Stimulated activated CD8-positive, alpha-beta memory T cell treated with anti-CD3 and anti-CD28 coated beads, Interleukin-15, amount 100 ng/mL, for 48 hours (primary cell): ENCODE measurements at places on chromosomes 2 and 18.

GRCh38 chr2:134314202-134314601 is 60.3 kb downstream of the MGAT5 start:
- no peak for DNase-seq

DNA sequence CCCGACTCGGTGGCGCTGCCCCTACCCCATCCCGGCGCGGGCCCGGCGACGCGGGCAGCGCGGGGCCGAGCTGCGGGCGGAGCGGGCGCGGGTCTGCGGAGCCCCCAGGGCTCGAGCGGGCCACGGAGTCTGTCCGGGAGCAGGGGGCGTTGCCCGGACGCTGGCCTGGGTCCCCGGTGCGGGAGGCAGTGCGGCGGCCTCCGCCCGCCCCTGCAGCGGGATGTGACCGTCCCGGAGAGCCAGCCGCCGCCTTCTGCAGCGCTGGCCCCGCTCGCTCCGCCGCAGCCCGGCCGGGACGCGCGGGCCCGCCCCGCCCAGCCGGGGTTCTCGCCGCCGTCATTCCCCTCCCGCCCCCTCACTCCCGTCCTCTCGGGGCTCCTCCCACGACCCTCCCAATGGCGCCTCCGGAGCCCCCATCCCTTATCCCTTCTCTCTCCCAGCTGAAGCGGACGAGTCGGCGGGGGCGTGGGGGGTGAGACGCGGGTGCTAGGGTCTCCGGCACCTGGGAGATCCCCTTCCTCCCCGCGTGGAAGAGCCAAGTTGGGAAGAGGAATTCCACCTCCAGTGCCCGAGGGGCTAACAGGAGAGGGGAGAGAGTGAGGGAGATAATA is at the start of gene FNDC4:
FNDC4 (minus strand) TSS at position 257 of the 611 bp plus-strand sequence. CDS start 521 bp downstream, outside the sequence.
- no peak for DNase-seq

DNA sequence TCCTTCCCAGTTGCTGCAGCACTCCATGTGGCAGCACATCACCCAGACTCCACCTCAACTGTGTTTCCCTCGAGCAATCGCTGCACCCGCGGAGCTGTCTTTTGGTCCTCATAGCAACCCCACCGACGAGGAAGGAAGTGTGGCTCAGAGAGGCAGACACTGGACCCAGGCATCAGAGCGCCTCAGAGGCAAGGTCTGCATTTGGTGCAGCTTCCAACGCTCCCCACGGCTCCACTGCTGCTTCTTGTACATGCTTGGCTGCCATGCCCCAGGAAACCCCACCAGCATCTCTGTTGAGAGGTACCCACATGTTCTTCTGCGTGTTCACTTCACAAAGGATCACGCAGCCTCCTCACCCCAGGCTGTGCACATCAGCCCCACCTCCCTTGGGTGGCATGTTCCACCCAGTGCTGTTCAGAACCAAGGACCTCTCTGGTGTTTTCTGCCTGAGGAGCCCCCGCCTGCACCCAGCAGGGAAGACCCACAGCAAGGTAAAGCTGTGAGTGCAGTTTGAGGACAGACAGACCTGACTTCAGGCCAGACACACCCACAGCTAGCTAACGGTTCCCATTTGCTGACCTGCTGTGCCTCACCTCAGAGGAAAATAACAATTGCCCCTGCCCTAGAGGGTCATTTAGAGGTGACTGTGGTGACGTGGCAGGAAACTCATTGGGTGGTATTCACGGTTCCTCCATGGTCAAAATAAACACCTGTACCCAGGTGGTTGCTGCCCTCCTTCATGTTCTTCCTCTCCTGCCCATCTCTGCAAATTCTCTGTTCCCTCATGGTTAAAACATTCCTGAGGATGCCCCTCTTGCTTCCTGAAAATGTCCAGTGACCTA is 326.3 kb upstream of the MYT1L start:
- DNase-seq = no peak

DNA sequence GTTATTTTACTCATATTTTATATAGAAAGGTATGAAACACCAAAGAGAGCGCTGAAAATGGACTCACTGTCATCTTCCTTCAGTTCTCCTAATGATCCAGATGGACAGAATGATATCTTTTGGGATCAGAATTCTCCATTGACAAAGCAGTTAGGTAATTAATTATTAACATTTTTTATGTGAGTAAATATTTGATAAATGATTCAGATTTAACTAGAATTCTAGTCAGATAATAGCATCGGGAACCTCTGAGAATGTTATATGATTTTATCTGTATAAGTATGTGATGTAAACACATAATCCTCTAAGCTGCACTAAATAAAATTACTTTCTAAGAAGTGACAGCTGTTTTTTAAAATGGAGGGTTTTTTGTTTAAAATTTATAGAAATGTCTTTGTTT is 2.0 kb downstream of the ETAA1 start:
- no peak for DNase-seq

GRCh38 chr2:61993422-61994024 is 88.0 kb downstream of the COMMD1 start:
- no peak for DNase-seq

DNA sequence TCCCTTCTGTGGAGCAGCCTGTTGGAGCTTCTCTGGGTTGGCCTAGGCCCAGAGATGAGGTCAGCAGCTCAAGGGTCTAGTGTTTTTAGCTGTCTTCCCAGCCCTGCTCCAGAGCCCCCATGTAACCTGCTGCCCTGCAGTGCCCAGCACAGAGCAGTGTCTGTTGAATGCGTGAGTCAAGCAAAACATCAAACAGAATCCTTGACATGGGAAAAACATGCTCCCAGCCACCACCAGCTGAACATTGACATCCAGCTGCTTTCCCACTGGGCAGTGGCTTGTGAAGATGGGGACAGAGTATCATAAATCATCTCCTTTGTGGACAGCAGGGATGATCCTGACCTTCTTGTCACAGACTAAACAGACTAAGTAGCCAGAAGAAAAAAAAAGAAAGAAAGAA is 22.6 kb downstream of the IMPA2 start:
- DNase-seq = no peak

DNA sequence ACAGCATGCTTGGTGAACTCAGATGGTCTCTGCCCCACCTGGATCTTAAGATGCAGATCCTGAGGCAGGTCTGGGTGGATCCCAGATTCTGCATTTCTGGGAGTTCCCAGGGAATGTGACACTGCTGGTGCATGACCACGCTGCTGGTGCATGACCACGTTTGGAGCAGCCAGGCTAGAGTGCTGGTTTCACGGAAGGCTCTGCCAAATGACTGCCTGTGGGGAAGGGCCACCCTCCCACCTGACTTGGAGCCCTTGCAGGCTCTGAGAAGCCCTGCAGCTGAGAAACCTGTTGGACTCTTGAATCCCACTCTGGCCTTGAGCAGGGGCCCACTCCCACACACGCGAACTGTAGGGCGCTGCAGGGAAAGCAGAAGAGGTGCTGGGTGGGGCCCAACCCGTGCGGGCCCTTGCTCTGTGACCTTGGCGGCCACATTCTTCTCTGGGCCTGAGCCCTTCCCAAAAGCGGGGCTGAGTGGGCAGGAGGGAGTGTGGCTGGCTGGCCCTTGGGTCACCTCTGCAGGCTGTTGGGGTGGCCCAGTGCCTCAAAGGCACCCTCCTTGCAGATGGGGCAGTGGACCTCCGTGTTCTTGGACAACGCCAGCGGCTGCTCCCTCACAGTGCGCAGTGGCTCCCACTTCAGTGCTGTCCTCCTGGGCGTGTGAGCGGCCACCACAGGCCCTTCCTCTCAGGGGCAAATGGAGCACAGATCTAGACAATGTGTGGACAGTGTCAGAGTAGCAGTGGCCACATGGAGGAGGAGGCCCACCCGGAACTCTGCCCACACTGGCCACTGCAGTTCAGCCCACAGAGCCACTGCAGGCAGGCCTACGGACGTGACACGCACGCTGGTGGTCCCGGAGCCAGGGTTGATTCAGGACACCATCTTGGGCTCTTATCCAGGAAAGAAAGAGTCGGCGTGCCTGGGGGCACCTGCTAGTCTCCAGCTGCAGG is 7.9 kb downstream of the ERFE start:
- DNase-seq = no peak

GRCh38 chr2:124178719-124179118 is 153.6 kb downstream of the CNTNAP5 start:
- no peak for DNase-seq

- DNase-seq = no peak
These were observed 239.9 kb upstream of the FOSL2 start for GRCh38 chr2:28152585-28153280.

DNA sequence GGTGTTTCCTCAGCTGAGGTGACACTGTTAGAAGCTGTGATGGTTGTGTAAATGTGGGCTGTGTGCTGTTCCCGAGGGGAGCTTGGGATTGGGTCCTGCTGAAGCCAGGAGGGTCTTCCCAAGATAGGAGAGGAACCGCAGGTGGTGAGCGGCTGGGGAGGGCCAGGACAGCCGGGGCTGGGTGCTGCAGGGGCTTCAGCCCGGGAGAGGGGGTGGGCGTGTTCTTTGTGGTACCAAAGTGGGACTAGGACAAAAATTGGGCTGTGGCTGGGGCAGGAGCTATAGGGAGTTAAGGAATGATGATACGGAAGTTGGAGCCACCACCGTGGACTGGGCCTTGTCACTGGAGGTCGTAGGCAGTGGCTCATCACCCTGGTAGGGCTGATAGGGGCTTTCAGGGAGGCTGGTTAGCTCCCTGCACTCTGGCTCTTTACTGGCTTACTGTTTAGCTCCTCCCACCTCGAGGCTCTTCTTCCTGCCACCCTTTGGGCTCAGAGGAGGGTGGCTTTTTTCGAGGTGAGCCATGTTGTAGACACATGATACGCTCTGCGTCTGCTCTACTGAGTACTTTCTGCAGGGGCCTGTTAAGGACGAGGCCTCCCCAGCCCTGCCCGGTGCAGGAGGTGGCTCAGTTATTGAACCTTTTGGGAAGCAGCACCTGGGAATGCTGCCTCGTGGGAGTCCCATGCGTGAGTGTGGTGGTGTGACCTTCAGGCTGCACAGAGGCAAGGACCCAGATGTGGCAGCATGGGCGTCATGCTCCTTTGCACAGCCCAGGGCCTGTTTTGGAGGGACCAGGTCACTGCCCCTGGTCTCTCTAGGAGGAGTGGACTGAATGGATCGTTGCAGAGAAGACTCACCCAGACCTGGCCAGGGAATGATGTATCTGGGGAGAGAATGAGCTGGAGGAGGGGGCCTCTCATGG is 21.6 kb downstream of the ASB1 start:
- no peak for DNase-seq

GRCh38 chr2:179604598-179604997 is 256.8 kb downstream of the ZNF385B start:
- DNase-seq = no peak

- DNase-seq = no peak
These were observed 16.3 kb downstream of the PDE6D start for GRCh38 chr2:231764760-231765159.

- no peak for DNase-seq
These were observed 74.0 kb upstream of the TEX51 start for GRCh38 chr2:126824663-126825062.

DNA sequence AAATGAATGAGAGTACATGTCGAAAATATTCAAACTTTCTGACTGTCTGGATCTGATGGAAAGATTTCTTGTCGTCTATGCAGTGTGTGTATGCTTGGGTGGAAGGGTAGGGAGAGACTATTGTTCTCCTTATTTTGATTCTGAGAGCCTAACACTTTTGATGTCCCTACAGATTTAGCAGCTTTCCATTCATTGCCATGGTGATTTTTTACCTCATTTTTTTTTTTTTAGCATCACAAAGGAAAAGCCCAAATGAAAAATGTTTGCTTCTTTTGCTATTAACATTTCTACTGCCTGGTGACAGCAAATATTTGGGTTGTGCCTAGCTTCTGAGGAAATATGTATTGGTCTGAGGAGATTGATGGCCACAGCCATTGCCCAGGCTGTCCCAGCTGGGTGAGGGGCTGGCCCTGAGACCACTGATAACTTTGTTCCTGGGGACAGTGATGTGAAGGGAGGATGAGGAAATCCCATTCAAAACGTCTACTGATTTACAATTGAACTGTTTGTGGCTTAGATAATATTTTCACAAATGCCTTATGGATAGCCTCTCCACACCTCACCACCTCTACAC is 558.6 kb downstream of the DCC start:
- DNase-seq = no peak

GRCh38 chr18:42298759-42299675 is 344.0 kb downstream of the PIK3C3 start:
- peak; percentile 20 for DNase-seq

DNA sequence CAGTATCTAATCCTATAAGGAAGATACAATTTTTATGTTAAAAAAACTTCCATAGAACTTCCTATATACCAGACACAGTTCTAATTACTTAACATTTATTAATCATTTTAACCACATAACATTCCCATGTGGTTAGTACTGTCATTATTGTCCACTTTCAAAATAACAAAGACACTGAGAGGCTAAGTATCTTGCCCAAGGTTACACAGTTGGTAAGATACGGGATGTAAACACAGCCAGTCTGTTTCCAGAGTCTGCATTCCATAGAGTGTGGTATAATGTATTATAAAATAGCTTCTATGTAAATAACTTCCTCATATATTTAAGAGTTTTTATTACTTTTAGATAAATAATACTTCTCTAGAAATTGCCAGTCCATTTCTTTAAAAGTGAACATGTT is 383.3 kb upstream of the ETAA1 start:
- DNase-seq = no peak

DNA sequence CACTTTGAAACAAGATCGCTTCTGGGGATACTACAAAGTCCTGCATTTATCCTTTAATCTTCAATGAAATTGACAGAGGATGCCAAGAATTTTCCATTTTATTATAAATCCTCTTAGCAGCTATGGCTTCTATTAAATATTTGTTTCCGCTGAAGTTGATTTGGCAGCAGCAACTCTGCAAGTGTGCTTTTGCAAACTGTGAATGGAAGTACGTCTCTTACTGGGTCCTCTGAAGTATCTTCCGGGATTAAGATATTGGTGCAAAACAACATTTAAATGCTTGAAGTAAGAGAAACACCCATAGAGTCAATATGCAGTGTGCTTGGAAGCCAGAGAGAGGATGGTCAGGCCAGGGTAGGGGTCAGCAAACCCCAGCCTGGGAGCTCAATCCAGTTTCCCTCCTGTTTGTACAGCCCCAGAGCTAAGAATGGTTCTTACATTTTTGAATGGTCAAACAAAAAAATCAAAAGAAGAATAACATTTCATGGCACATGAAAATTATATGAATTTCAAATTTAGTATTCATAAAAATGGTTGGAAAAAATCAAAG is 13.6 kb downstream of the CCDC68 start:
- no peak for DNase-seq
